Activated naive CD4-positive, alpha-beta T cell treated with anti-CD3 and anti-CD28 coated beads, Interleukin-2, amount 50 U/mL, for 16 hours (primary cell): ENCODE measurements at places on chromosomes 2 and 18.

GRCh38 chr2:192940767-192941166 lies 746.0 kb upstream of the TMEFF2 start:
- DNase-seq: no peak

- no peak for DNase-seq
Observed at GRCh38 chr2:175462246-175462645, 280.7 kb upstream of the ATP5MC3 start.

DNA sequence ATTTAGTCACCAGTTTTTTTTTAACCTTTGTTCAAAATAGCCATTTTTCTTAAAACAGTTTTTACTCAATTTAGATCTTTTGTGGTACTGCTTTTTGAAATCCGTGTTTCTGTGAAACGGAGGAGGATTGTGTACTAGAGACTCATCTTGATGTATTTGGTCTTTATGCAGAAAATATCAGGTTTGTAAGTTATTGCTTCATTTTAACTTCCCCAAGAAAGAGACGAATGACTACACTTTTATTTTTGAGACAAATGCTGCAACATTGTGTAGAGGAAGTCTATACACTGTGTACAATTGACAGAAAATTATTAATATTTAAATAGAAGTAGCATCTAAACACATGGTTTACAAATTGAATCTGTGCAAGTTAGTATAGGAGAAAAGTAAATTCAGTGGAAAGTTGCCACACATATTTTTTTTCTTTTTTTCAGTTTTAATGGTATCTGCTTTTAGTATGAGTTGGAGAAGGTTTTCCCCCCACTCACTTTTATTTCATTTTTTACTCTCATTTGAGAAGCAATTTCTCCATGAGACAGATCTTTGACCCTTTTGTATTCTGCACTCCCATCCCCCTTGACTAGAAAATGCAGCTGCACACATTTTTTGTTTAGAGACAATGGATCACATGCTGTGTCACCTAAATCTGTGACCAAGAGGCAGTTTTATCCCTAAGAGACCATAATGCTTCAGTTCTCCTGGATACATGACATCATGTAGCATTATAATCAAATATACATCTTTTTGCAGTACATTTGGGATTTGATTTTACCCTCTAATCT lies 200.8 kb upstream of the STON1 start:
- DNase-seq: no peak

DNA sequence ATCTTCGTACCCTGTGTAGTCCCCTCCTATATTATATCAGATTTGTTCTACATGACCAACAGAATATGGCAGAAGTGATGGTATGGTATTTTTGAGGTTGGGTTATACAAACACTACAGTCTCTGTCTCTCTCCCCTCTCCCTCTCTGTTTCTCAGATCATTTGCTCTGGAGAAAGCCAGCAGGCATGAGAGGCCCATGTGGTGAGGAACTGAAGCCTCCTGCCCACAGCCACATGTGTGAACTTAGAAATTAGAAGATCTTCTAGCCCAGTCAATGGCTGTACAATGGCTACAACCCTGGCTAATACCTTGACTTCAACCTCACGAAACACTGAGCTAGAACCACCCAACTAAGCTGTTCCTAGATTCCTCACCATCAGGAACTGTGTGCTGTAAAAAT lies 250.6 kb downstream of the SMAD2 start:
- no peak for DNase-seq

DNA sequence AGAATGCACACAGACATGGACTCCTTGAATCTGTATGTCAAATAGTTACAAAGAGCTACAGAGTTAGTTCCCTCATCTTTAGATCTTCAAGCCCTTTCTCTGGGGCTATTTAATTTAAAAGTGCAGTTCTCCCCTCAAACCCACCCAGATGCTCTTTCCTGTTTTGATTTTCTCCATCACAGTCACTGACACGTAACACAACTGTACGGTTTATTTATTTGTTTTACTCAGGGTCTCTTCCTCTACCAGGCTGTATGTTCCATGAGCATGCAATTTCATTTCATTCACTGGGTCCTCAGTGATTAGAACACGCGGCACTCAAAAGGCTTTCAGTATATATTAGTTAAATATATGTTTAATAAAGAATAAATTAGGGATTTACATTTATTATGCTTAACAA lies 94.7 kb downstream of the DOCK10 start:
- no peak for DNase-seq

GRCh38 chr2:49225126-49225525 lies 70.8 kb upstream of the FSHR start:
- no peak for DNase-seq

DNA sequence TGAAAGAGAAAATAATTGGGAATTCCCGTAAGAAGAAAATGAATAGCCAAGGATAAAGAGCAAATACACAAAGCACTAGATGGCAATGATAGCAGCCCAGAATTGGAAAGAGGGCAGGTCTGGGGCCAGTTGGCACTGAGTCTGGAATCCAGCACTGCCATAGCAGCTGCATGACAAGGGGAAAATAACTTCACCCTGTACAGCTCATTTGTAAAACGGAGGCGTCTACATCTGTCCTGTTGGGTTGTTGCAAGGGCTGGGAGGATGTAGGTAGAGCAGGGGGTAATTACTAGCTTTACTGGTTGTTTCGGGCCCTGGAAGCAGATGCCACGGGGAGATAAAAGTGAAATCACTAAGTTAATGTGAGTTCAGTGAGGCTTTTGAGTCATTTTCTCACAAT lies 110.0 kb upstream of the RASGRP3 start:
- DNase-seq: no peak

DNA sequence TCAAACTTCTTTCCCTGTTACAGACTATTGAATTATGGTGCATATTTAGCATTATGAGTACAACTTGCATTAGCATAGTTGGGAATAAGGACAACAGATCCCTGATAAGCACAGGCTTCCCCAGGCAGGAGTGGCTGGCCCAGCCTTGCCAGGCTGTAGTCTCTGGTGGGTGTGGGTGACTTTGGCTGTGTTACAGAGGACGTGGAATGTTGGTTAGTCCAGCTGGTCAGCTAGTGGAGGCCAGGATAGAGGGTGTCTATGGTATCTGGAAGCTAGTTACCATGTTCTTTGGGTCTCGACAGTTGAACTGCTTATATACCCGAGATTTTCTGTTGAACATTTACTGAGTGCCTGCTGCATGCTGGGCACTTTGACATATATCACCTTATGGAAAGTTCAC lies 4.7 kb downstream of the SH3RF3 start:
- no peak for DNase-seq

GRCh38 chr2:53497020-53497419 lies 270.6 kb upstream of the CHAC2 start:
- DNase-seq: no peak

DNA sequence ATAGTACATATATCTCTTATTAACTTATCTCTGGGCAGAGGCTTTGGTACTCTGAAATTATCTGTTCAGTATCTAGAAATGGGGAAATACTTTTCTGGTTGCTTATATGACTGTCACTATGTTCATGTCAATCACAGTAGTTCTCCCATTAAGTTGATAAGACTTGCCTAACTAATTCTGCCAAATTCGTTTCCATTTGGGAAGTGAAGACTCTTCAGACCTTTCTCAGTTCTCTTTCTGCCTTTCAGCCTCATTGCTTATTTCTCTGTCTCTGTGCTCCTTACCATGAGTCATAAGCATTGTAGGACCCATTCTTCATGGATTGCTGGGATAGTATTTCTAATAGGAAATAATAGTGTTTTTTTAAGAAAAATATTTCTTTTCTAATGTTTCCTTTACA lies 113.5 kb downstream of the PHLPP1 start:
- no peak for DNase-seq

DNA sequence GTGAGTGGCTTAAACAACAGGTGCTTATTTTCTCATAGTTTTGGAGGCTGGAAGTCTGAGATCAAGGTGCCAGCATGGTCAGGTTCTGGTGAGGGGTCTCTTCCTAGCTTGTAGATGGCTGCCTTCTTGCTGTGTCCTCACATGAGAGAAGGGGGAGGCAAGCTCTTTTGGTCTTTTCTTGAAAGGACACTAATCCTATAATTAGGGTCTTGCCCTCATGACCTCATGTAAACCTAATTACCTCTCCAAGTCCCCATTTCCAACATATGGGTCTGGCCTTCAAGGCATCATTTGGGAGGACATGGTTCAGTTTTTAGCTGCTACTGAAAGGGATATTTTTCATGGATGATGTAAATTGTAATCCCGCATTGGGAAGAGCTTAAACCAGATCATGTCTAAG lies 18.0 kb downstream of the RBM44 start:
- no peak for DNase-seq
